Ovary (tissue), 10 donors: ENCODE measurements at places on chromosomes 1 and 21. TPM values are rescaled to one million over a fixed set of nuclear protein-coding genes. Genes with fewer than 3 reads are reported as not detected.

Gene SPRR2E
- 1.2 TPM for total RNA-seq

Gene CCDC27
- not detected for total RNA-seq

Gene FCRLA
- not detected for total RNA-seq

Gene MTARC2
- 21.9 TPM for total RNA-seq

GRCh38 chr1:98045211-98045766 is 124.5 kb upstream of the DPYD start:
- peak; percentile 7 for DNase-seq

GRCh38 chr1:10378081-10378841 is 20.6 kb upstream of the PGD start:
- peak; percentile 88 for DNase-seq

GRCh38 chr1:43387976-43388599 is 1.5 kb downstream of the MED8 start:
- DNase-seq, result no peak

DNA sequence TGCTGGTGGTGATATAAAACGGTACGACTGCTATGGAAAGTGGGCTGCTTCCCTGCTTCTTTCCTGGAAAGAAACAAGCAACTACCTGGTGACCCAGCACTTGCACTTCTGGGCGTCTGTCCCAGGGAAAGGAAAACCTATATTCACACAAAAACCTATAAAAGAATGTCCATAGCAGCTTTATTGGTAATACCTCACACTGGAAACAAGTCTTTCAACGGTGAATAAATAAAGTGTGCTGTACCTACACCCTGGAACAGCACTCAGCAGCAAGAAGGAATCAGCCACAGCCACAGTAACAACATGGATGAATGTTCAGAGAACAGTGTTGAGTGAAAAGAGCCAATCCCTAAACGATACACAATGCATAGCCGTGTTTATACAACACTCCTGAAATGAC is 19.9 kb downstream of the SLC19A1 start:
- DNase-seq, result no peak

- no peak for DNase-seq
Measured at GRCh38 chr1:20964540-20965484, 177.7 kb upstream of the HP1BP3 start.

GRCh38 chr1:76269155-76269554 is 194.6 kb downstream of the ST6GALNAC3 start:
- no peak for DNase-seq

DNA sequence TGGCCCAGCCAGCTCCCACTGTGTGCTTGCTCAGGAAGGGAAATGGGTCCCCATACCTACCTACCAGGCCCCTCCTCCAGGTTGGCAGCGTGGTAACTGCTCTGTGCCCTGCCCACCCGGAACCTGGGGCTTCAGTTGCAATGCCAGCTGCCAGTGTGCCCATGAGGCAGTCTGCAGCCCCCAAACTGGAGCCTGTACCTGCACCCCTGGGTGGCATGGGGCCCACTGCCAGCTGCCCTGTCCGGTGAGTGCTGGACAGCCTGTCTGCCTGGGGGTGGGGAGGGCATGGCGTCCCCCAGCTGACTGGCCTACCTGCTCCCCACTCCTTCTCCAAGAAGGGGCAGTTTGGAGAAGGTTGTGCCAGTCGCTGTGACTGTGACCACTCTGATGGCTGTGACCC is 10.8 kb upstream of the LRRC71 start:
- DNase-seq, result no peak

DNA sequence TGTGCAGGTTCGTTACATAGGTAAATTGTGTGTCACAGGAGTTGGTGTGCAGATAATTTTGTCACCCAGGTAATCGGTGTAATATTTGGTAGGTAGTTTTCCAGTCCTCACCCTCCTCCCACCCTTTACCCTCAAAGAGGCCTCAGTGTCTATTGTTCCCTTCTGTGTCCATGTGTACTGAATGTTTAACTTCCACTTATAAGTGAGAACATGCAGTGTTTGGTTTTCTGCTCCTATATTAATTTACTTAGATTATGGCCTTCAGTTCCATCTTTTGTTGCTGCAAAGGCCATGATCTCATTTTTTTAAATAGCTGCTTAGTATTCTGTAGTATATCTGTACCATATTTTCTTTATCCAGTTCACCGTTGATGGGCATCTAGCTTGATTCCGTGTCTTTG is 87.3 kb downstream of the RPS6KC1 start:
- DNase-seq, result no peak

DNA sequence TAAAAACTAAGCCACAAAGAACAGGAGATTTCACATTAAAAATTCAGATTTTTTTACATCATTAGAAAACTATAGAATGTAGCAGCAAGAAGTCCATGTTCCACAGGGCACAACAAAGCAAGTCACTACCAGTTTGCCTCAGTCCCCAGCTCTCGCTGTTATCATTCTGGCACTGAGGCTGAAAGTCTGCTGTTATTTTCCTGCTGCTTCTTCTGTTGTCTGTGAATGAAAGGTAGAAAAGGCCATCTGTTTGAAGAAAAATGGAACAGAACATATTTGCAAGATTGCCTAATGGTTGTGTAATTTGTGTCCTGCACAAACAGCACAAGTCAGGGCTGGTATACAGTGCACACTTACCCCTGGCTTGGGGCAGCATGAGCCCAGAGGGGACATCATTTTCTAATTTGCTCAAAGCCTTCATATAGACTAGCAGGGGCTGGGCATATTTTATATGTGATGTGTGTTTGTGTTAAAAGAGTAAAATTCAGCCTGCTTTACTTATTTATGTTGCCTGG is 105.6 kb upstream of the COG2 start:
- no peak for DNase-seq

DNA sequence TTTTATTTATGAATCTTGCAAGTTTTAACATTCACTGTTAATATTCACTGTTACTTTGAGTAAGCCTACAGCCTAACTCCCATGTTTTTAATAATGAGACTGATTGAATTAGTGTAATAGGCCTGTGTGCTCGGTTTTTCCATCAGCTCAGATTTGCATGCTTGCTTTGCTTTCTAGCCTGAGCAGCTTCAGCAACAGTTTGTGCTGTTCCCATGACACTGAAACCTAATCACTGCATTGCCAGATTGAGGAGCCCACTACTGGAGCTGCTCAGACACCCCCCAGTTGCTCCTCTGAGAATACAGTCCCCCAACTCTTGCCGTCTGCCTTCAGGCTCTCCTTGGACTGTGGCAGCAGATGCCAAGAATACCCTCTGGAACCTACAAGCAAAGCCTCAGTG is 695.4 kb downstream of the BRINP3 start:
- DNase-seq, result no peak
